ENCODE measurements at places on chromosomes 13 and 19.
A peak's percentile ranks its signal among the peaks of the same experiment; 100 is the strongest.

GRCh38 chr13:84129966-84130365 is 247.7 kb upstream of the SLITRK1 start:
- peak; percentile 11 for DNase-seq

DNA sequence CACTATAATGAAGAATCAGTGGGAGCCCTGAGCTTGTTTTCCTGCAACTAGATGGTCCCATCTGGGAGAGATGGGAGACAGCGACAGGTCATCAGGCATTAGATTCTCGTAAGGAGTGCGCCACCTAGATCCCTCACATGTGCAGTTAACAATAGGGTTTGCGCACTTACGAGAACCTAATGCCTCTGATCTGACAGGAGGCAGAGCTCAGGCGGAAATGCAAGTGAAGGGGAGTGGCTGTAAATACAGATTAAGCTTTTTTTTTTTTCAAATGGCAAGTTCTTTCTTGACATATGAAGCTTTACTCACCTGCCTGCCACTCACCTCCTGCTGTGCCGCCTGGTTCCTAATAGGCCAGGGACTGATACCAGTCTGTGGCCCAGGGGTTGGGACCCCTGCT is 14.4 kb downstream of the CDC16 start:
- no peak for DNase-seq

- DNase-seq: no peak
These were observed 8.4 kb downstream of the PEX11G start for GRCh38 chr19:7480222-7480969.

GRCh38 chr13:59635589-59635988 is 528.1 kb downstream of the DIAPH3 start:
- DNase-seq: no peak

DNA sequence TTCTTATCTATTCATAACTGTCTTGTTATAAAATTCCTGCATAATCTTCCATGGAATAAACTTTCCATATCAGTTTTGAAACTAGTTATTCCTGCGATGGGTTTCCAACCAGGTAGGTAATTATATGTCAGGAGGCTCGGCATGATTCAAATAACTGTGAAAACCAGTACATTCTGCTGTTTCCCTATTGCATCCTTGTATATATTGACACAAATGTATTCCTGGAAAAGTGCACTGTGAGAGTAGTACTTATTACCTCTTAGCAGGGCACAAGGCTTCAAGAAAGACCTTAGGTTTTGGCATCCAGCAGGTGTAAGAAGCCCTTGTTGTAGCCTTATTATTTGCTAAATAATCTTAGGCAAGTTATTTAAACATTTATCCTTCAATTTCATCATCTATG is 1131.3 kb upstream of the ATXN8OS start:
- DNase-seq: no peak

DNA sequence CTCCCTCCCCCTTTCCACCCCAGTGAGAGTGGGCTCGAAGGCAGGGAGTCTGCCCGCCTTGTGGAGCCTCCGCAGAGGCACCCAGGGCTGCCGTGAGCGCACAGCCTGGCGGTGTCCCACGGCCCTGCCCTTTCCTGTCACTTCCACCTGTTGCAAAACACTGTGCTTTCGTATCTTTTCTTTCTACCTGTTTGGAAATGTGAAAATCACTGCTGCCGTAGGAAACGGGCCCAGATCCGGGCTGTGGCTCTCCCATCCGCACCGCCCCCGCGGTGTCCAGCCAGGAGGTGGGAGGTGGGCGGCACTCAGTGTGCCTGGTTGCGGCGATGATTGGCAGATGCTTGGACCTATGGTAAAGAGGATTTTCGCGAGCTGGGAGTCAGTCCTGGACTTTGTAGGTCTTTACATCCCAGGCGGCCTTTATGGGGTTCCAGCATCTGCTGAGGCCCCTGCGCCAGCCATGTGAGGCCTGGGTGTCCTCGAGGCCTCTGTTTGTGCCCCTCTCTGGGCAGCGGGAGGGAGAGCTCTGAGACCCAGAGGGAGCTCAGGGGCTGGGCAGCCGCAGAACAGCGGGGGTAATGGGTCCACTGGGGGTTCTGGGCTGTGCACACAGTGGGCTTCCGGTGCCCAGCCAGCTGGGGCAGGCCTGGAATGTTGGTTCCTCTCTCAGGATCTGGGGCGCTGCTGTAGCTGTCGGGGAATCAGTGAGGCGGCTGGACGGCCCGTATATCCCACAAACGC is 6.1 kb downstream of the STK11 start:
- no peak for DNase-seq

GRCh38 chr13:33072282-33072681 is 56.1 kb downstream of the KL start:
- no peak for DNase-seq

Measured in NCI-H446 treated with DMSO at 0.1 percent for 48 hours (cell line).